ENCODE measurements at places on chromosomes 6 and 20. TPM values are rescaled to one million over a fixed set of nuclear protein-coding genes. Genes with fewer than 3 reads are reported as not detected.

GRCh38 chr6:33057222-33058150 lies 16.0 kb downstream of the HLA-DPA1 start:
- no peak for DNase-seq

The SIGLEC1 gene
- total RNA-seq: under 0.01 TPM

- DNase-seq: no peak
Observed at GRCh38 chr6:127971945-127972391, 71.1 kb upstream of the THEMIS start.

The TRERF1 gene
- 2.9 TPM for total RNA-seq

The DYNLT2 gene
- 2.0 TPM for total RNA-seq

The NOL7 gene
- 46.5 TPM for total RNA-seq

GRCh38 chr6:89221129-89221528 lies 4.0 kb upstream of the GABRR1 start:
- no peak for DNase-seq

GRCh38 chr20:62202083-62202395 lies 18.0 kb downstream of the HRH3 start:
- DNase-seq: no peak

DNA sequence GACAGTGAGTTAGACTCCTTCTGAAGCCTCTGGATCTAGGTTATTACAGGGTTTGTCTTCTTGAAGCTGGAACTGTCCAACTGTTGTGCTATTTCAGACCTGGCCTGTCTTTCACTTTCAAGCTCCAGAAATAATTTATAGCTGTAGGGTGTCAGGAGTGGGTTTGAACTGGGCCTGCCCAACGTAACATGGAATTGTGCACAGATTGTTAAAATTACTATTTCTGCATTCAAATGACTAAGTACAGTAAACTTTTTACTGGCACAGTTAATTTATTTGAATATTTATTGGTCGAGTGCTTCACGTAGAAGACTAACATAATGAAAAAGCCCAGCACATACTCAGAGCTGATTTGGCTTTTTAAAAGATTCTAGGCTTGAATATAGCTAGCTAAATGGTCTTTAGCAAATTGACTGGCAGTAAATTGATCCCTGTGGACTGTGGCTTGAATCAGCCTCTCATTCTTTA lies 74.3 kb downstream of the ARID1B start:
- no peak for DNase-seq

DNA sequence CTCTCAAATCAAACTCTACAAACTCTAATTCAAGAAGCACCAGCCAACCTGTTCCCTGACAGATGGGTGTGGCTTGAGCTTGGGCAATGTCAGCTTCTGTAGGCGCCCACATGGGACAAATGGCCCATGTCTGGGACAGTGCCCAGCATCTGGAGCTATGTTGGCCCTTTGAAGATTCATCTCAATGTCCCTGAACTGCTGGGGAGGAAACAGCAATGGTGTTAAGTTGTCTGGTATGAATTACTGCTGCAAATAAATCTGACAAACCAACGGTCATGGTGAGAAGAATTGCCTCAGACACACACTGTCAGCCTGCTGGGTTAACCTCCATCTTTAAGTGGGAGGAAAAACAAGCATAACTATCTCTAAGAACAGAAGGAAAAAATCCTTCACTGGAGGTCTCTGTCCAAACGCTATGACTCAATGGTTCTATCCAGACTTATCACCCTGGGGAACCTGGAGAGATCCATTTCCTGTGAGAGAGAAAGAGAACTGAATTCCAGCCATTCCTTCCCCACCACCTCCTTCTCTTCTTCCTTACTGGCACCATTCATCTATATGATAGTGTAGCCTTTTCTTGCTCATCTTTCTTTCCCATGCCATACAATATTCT lies 274.9 kb downstream of the CDH26 start:
- DNase-seq: no peak

DNA sequence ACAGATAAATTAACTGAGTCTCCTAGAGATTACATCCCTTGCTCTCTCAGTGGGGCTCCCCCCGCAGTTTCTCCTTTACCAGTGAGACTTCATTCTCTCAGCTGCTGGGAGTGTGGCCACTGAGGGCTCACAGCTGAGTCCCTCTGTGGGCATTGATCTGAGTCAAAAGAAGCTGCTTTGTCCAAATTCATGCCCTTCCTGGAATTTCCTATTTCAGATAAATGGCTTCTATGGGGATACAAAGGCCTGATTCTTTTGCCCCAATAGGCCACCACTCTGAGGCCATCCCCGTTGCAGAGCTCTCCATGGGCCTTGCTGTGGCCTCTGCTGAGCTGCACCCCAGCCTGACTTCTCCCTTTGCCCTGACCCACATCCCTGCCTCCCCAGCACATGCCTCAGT lies 10.0 kb downstream of the CST5 start:
- DNase-seq: peak; percentile 14

DNA sequence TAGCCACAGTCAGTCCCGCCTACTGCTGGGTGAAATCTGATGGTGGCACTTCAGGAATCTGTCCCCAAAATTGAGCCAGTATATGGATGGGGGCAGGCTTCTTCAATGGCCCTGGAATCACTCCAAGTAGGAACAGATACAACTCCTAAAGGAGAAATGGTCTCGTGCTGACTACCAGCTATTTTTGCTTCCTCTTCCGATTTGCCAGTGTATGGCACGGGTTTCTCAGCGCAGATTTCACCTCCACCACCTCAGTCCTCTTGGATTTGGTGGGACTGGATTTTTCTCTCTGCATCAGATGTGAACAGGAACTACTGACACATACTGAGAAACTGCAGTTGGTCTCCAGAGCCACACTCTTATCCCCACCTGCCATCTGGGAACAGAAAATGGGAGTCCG lies 27.2 kb downstream of the PNPLA1 start:
- DNase-seq: no peak

DNA sequence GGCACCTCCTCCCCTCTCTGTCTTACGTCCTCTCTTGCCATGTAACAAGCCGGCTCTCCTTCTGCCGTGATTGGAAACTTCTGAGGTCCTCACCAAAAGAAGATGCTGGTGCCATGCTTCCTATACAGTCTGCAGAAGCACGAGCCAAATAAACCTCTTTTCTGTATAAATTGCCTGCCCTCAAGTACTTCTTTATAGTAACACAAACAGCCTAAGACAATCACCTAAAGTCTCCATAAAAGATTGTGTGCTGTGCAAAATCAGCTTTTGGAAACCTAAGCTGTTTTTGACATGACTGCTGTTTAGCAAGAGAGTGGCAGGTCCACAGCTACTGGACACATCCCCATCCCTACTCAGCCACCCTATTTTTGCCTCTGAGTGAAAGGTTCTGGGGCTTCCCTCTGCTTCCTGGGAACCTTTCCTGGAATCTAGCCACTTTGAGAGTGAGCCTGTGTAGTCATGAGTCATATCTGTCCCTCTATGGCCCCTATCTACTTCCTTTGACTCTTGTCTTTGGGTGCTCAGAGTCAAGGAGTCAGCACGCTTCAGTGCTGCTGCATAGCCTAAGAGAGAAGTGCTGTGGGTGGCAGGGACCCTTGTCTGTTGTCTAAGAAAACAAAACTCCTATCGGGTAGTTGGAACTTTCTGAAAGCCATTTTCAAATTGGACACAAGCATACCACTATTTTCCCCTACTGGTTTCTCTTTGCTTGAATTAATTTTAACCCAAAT lies 110.0 kb downstream of the PPP1R14C start:
- DNase-seq: no peak

DNA sequence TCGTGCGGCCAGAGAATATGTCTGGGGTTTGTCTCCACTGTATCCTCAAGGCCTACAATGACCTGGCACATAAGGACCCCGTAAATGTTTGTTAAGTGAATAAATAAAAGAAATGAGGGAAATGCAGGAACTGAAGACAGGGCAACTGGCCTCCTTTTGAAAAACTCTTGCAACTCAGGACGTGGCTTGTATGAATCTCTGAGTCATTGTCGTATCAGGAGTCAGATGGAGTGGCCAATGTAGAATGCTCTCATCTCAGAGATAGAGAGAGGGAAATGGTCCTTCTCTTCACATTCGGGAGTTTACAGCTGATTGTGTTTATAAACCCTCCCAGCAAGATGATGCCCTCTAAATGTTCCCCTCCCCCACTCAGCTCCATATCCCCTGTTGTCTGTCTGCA lies 57.1 kb downstream of the UST start:
- DNase-seq: no peak

- no peak for DNase-seq
Observed at GRCh38 chr6:18214003-18214402, 50.3 kb downstream of the DEK start.

DNA sequence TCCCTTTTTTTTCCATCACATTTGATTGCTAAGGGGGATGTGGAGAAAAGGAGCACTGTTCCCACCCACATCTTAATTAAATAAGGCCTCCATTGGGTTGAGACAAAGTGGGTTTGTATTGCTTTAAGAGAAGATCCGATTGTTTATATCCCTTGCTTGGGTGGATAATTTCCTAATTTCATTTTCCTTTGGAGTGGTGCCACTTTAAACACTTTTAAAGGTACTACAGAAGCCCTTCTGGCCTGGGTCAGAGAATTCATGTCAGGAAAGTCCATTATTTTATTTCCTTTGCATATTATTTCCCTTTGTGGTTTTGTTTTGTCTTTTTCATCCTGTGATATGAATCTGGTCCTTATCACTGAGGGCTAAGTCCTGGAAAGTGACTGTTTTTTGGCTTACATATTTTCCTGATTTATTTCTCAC lies 56.9 kb downstream of the PHACTR2 start:
- DNase-seq: no peak

- DNase-seq: no peak
Observed at GRCh38 chr20:49795135-49795424, 17.5 kb upstream of the SLC9A8 start.

The OLIG3 gene
- total RNA-seq: not detected

DNA sequence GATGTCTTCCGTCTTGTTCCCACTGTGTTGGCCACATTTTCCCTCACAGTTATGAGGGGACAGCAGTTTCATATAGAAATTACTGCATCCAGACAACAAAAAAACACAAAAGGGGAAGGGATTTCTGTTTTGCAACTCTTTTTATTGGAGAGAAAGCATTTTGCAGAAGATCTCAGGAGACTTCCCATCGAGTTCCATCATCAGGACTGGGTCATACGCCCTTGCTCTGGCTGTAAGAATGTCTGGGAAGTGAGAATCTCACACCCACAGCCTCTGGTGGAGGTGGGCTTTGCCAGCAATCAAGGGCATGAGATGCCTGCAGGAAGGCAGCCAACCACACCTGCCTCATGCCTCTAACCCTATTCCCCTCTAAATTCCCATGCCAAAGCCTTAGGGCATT lies 5.8 kb upstream of the IGF2R start:
- no peak for DNase-seq

The POPDC3 gene
- 5.3 TPM for total RNA-seq

- no peak for DNase-seq
Observed at GRCh38 chr6:133242637-133243585, 1.8 kb downstream of the EYA4 start.

DNA sequence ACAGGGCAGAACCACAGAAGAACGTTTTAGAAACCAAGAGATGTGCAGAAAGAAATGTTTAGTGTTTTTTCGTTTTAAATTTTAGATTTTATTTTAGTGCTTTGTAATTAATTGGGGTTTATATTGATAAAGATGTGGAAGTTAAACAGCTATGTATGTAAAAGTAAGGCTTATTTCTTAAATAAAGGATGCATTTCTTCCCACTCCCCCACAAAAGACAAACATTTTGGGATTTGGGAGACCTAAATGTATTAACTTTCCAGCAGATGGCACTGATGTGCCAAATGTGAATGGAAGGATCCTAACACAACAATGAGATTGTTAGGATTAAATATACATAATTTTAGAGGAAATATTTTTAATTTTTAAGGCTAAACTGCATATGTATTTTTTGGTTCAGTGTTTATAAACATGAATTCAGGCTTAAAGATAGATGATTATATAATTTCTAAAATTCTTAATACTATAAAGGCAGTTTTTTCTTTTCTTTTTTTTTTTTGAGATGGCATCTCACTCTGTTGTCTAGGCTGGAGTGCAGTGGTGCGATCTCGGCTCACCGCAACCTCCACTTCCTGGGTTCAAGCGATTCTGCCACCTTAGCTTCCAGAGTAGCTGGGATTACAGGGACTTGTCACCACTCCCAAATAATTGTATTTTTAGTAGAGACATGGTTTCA lies 12.0 kb downstream of the PFDN4 start:
- DNase-seq: peak; percentile 32

DNA sequence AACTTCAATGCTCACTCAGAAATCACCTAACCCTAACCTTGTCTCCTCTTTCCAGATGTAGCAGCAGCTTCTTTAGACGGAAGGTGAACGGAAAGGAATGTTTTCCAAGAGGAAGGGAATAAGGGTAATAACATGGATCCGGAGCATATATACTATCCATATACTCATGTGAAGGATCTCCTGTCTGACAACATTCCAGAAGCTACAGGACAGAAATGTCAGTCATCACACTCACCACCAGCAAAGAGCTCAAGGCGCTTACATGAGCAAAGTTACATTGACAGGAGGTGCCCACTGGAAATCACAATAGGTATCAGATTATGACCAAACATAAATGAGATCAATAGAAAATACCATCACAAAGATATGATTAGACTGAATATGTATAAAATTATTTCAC lies 122.1 kb upstream of the CCDC28A start:
- DNase-seq: no peak

DNA sequence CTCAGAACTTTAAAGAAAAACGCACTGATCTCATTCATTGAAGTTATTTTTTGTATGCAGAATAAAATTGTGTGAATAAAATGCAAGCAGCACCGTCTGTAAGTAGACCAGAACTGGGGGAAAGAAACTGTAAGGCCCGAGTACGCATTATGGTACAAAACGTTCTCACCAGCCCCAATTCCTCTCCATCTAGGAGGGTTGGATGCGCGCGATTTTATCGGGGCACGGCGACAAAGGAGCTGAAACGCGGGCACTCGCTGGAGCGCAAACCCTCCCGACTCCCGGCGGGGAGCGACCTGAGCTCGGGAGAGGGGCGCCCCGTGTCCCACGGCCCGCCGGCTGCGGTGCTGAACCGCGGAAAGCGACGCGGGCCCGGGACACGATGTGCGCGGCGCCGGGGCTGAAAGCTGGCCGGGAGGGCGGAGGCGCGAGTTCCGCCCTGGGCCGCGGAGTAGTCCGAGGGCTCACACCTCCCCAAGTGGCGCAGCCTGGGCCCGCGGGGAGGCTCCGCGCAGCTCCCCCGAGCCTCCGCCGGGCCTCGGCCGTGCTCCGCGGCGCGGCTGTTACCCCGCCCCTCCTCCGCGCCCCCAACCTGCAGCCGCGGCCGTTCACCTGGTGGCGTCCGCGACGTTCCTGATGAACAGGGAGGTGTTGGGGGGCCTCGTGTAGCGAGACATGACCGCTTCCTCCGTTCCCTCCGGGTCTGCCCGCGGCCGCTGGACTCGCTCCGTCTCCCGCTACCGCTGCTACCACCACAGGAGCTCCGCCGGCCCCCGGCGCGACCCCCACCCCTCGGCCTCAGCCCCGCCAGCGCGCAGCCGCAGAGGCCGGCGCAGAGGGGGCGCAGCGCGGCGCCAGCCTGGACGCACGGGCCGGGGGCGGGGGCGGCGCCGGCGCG lies at the start of gene SRSF12:
Gene SRSF12, minus strand, starts transcription at position 861 of the 898 bp plus-strand sequence. Its CDS starts 184 bp downstream, at position 677.
- peak; percentile 74 for DNase-seq

Measured in frontal cortex (tissue), 4 donors.